ENCODE measurements at places on chromosomes 6 and 20. TPM values are rescaled to one million over a fixed set of nuclear protein-coding genes. Genes with fewer than 3 reads are reported as not detected.

GRCh38 chr20:55561259-55561658 is 444.1 kb downstream of the CBLN4 start:
- no peaks in the 10 kb centered on the region for H3K36me3 ChIP-seq
- no peaks in the 10 kb centered on the region for H3K4me1 ChIP-seq
- H3K4me3 ChIP-seq, result no peak overlapping the region
- H3K27ac ChIP-seq, result no peak overlapping the region
- no peak for DNase-seq

GRCh38 chr6:166744223-166745134 is 117.4 kb upstream of the RPS6KA2 start:
- peaks cover 31% of the 10 kb centered on the region for H3K4me1 ChIP-seq
- no peak for DNase-seq
- H3K27me3 ChIP-seq, result no peaks in the 10 kb centered on the region
- no peak overlapping the region for H3K27ac ChIP-seq
- H3K4me3 ChIP-seq, result no peak overlapping the region

DNA sequence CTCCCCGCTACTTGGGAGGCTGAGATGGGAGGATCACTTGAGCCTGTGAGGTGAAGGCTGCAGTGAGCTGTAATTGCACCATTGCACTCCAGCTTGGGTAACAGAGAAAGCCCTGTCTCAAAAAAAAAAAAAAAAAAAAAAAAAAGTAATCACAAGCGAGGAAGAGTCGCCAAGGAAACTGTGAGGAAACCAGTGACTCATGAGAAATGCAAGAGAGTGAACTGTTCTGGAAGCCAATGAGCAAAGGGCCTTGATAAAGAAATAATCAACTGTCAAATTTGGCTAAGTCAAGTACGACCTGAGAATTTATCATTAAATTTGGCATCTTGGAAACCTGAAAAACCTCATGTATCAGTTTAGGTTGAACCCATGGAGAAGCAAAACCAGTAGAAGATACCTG is 16.1 kb upstream of the LAMP5 start:
- no peaks in the 10 kb centered on the region for H3K4me1 ChIP-seq
- no peaks in the 10 kb centered on the region for H3K27me3 ChIP-seq
- no peak overlapping the region for H3K4me3 ChIP-seq
- DNase-seq, result no peak
- no peaks in the 10 kb centered on the region for H3K36me3 ChIP-seq
- H3K27ac ChIP-seq, result no peak overlapping the region

COL21A1 gene
- 51.7 TPM for total RNA-seq

RAB44 gene
- total RNA-seq, result 0.06 TPM

CCDC170 gene
- 13.1 TPM for total RNA-seq

DNA sequence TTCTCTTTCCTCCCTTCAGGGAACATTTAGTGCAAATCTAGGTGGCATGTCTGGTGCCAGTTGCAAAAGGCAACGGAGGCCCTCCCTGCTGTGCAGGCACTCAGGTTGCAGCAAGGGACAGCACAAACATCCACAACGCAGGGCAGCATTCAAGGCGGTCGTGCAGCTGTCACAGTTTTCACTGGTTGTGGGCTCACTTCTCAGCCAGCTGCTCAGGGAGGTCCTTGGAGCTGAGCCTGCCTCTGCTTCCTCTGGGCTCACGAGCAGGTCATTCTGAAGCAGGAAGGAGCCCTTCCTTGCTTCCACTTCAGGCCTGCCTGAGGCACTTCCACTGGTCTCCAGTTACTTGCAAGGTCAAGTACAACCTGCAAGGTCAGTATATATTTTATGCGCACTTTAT is 3.8 kb upstream of the NPEPL1 start:
- peaks cover 19% of the 10 kb centered on the region for H3K36me3 ChIP-seq
- DNase-seq, result no peak
- H3K27me3 ChIP-seq, result no peaks in the 10 kb centered on the region
- no peak overlapping the region for H3K27ac ChIP-seq

GRCh38 chr6:111536910-111537527 is 54.0 kb upstream of the REV3L start:
- H3K36me3 ChIP-seq, result no peaks in the 10 kb centered on the region
- H3K27me3 ChIP-seq, result no peaks in the 10 kb centered on the region
- H3K27ac ChIP-seq, result no peak overlapping the region
- DNase-seq, result no peak
- H3K4me3 ChIP-seq, result no peak overlapping the region

NKAIN2 gene
- total RNA-seq, result 16.3 TPM

DNA sequence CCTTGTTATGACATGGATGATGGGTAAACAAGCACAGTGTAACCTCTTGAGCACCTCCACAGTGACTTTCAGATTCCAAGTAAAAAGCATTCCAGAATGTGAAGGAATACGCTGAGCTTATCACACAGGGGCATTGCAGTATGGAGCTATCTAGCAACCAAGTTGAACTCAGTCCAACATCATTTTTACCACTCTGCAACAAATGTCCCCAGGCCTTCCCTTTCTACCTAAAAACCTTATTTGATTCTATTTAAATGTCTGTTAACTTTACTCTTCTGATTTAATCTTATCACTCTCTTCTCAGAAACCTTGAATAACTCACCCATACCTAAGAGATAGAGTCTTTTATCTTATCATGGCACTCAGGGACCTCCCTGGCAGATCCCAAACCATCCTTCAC is 195.8 kb upstream of the CDYL start:
- no peak for DNase-seq
- H3K27me3 ChIP-seq, result no peaks in the 10 kb centered on the region
- no peaks in the 10 kb centered on the region for H3K36me3 ChIP-seq
- H3K27ac ChIP-seq, result no peak overlapping the region
- no peak overlapping the region for H3K4me3 ChIP-seq

GRCh38 chr6:138685781-138686180 is 87.8 kb upstream of the CCDC28A start:
- H3K27ac ChIP-seq, result no peak overlapping the region
- no peaks in the 10 kb centered on the region for H3K27me3 ChIP-seq
- H3K36me3 ChIP-seq, result no peaks in the 10 kb centered on the region
- DNase-seq, result no peak
- no peak overlapping the region for H3K4me3 ChIP-seq

GRCh38 chr6:43945768-43946080 is 175.7 kb downstream of the VEGFA start:
- H3K27ac ChIP-seq, result no peak overlapping the region
- DNase-seq, result no peak
- no peaks in the 10 kb centered on the region for H3K27me3 ChIP-seq
- no peak overlapping the region for H3K4me3 ChIP-seq
- H3K36me3 ChIP-seq, result no peaks in the 10 kb centered on the region

DNA sequence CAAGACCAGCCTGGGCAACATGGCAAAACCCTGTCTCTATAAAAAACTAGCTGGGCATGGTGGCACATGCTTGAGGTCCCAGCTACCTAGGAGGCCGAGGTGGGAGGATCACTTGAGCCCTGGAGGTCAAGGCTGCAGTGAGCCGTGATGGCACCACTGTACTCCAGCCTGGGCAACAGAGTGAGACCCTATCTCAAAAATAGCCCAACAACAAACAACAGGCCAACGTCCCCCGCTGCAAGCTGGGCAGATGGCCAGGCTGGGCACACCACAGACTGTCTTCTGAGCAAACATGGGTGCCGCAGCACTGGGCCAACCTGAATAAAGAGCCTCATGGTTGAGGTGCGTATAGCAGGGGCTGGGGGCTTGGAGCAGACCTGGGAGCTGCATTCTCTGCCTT is 46.6 kb upstream of the SRF start:
- no peak overlapping the region for H3K4me3 ChIP-seq
- H3K36me3 ChIP-seq, result peaks cover 6% of the 10 kb centered on the region

GRCh38 chr6:25578538-25578937 is 73.5 kb upstream of the SCGN start:
- H3K36me3 ChIP-seq, result no peaks in the 10 kb centered on the region
- H3K4me1 ChIP-seq, result no peaks in the 10 kb centered on the region
- no peaks in the 10 kb centered on the region for H3K27me3 ChIP-seq
- H3K4me3 ChIP-seq, result no peak overlapping the region
- H3K27ac ChIP-seq, result no peak overlapping the region

DNA sequence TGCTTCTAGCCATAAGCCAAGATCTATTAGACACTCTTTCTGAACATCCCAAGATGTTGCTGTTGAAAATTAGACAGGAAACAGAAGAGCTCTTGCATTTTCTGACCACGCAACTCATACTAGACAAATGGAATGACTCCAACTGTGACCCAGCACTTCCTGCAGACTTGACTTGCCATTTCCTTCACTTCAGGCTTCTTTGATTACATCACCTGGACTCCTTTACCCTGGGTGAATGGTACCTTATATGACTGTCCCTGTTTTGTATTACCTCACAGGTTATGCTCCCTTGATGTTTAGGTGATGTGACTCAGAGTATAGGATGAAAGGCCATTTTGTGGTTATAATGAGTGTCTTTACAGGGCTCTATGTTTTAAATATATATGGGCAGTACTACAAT is 236.1 kb downstream of the BMP2 start:
- H3K36me3 ChIP-seq, result no peaks in the 10 kb centered on the region
- no peak overlapping the region for H3K4me3 ChIP-seq
- no peaks in the 10 kb centered on the region for H3K4me1 ChIP-seq
- no peaks in the 10 kb centered on the region for H3K27me3 ChIP-seq
- no peak for DNase-seq

GRCh38 chr20:9912858-9913434 is 74.1 kb upstream of the PAK5 start:
- H3K4me1 ChIP-seq, result no peaks in the 10 kb centered on the region
- H3K27me3 ChIP-seq, result no peaks in the 10 kb centered on the region
- DNase-seq, result peak; percentile 30
- H3K27ac ChIP-seq, result no peak overlapping the region

GRCh38 chr6:106997392-106998158 is 23.0 kb upstream of the CD24 start:
- no peaks in the 10 kb centered on the region for H3K27me3 ChIP-seq
- H3K36me3 ChIP-seq, result no peaks in the 10 kb centered on the region
- DNase-seq, result no peak
- H3K4me3 ChIP-seq, result no peak overlapping the region

DLL1 gene
- total RNA-seq, result 12.9 TPM

DNA sequence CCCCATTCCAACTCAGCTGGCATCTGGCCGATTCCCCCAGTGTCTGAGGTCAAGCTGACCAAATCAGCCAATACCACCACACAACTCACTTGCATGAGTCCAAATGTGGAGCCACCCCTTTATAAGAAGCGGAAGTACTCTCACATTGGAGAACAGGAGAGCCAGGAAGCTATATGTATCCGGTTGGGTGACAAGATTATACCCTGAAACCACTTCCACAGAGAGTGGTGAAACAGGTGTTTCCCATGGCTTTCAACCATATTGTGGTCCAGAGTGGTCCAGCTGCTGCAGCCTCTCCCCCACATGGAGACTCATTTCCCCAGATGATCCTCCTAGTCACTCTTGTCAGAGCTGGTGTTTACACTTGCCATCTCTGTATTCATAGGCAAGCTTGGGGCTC is 24.0 kb upstream of the SERINC1 start:
- H3K36me3 ChIP-seq, result no peaks in the 10 kb centered on the region
- H3K4me3 ChIP-seq, result no peak overlapping the region
- no peaks in the 10 kb centered on the region for H3K27me3 ChIP-seq
- H3K4me1 ChIP-seq, result no peaks in the 10 kb centered on the region
- DNase-seq, result no peak
- no peak overlapping the region for H3K27ac ChIP-seq

- no peak for DNase-seq
- no peak overlapping the region for H3K27ac ChIP-seq
- no peaks in the 10 kb centered on the region for H3K27me3 ChIP-seq
- H3K4me1 ChIP-seq, result no peaks in the 10 kb centered on the region
These were observed 116.9 kb downstream of the TMEM242 start for GRCh38 chr6:157206359-157206815.

DNA sequence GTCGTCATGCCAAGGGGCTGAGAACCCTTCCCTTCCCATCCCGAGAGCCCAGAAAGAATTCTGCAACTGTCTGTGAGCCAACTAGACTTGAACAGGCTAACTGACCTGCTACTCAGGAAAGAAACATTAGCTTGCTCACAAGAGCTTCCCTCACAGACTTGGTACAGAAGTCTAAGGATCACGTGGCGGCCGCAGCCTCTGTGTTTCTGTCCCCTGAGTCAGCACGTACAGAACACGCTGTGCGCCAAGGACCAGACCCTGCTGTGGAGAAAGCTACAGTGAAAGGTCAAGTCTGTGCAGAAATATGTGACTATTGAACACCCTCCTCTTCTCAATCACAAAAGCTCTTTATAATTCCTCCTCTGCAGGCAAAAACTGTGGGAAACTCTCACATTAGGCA is 151.3 kb upstream of the QKI start:
- H3K4me3 ChIP-seq, result no peak overlapping the region
- H3K4me1 ChIP-seq, result peaks cover 50% of the 10 kb centered on the region
- DNase-seq, result peak; percentile 48
- no peaks in the 10 kb centered on the region for H3K27me3 ChIP-seq

- H3K36me3 ChIP-seq, result peaks cover 25% of the 10 kb centered on the region
- no peak for DNase-seq
- H3K4me1 ChIP-seq, result peaks cover 12% of the 10 kb centered on the region
- H3K27ac ChIP-seq, result peak overlapping the region; percentile 57
- H3K27me3 ChIP-seq, result no peaks in the 10 kb centered on the region
These were observed 69.6 kb downstream of the SSR1 start for GRCh38 chr6:7243179-7243981.

GPR6 gene
- total RNA-seq, result 0.59 TPM

ZKSCAN4 gene
- 8.0 TPM for total RNA-seq

- H3K4me3 ChIP-seq, result no peak overlapping the region
- H3K27ac ChIP-seq, result no peak overlapping the region
- DNase-seq, result peak; percentile 71
- peaks cover 5% of the 10 kb centered on the region for H3K4me1 ChIP-seq
- H3K27me3 ChIP-seq, result peaks cover under 1% of the 10 kb centered on the region
- no peaks in the 10 kb centered on the region for H3K36me3 ChIP-seq
These were observed 300.7 kb downstream of the CLIC5 start for GRCh38 chr6:45714741-45715507.

- H3K4me1 ChIP-seq, result peaks cover 27% of the 10 kb centered on the region
- H3K27me3 ChIP-seq, result peaks cover 5% of the 10 kb centered on the region
- H3K27ac ChIP-seq, result no peak overlapping the region
- no peak for DNase-seq
- no peak overlapping the region for H3K4me3 ChIP-seq
These were observed 67.2 kb downstream of the YTHDF1 start for GRCh38 chr20:63148696-63149095.

FAM184A gene
- total RNA-seq, result 15.7 TPM

SLC35A1 gene
- total RNA-seq, result 47.9 TPM

MEP1A gene
- total RNA-seq, result 0.06 TPM

RNASET2 gene
- 66.6 TPM for total RNA-seq

- no peak for DNase-seq
- H3K4me1 ChIP-seq, result no peaks in the 10 kb centered on the region
- H3K27me3 ChIP-seq, result peaks cover 3% of the 10 kb centered on the region
- H3K4me3 ChIP-seq, result no peak overlapping the region
- H3K36me3 ChIP-seq, result no peaks in the 10 kb centered on the region
- H3K27ac ChIP-seq, result no peak overlapping the region
These were observed 86.2 kb downstream of the TFAP2C start for GRCh38 chr20:56715309-56715708.

KCNB1 gene
- 46.7 TPM for total RNA-seq

DNA sequence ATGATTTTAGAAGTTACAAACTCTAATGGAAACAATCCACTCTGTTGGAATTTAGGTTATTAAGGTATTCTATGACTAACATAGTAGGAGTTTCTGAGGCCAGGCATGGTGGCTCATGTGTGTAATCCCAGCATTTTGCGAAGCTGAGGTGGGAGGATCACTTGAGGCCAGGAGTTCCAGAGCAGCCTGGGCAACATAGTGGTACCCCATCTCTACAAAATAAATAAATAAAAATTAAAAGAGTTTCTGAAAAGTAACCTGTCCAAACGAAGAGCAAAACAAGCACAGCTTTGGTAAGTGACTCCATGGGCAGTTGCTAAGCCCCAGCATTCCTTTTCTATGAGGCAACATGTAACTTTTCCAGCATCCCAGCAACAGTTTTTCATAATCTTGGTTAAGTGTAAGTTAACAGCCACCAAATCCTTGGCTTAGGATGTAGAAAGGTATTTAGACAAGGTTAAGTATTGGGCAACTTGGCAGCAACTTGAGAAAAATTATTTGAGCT is 86.3 kb downstream of the SOX4 start:
- no peak overlapping the region for H3K27ac ChIP-seq
- H3K36me3 ChIP-seq, result no peaks in the 10 kb centered on the region
- H3K4me3 ChIP-seq, result no peak overlapping the region

OR2H2 gene
- not detected for total RNA-seq
